Activated T-helper 1 cell treated with Interleukin-2 at 50 U/mL for 16 hours (primary cell): ENCODE measurements at places on chromosomes 5 and 9.

DNA sequence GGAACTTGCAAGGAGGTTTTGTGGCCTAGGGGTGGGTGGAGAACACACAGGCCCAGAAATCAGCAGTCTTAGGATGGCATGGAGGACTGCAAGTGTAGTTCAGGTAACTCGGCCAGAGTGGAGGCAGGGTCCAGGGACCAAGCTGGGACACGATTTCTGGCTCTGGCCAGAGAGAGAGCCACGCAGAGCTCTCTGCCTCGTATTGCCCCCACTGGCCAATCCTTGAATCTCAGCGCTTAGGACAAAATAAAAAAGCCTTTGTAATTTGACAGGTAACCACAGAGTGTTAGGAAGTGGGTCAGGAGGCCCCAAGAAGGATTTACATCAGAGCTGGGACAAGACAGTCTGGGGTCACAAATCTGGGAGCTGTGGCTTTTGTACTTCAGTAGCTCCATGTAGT lies 11.7 kb downstream of the MAP3K1 start:
- DNase-seq, result no peak

- no peak for DNase-seq
Measured at GRCh38 chr5:37875051-37875787, 35.4 kb upstream of the GDNF start.

DNA sequence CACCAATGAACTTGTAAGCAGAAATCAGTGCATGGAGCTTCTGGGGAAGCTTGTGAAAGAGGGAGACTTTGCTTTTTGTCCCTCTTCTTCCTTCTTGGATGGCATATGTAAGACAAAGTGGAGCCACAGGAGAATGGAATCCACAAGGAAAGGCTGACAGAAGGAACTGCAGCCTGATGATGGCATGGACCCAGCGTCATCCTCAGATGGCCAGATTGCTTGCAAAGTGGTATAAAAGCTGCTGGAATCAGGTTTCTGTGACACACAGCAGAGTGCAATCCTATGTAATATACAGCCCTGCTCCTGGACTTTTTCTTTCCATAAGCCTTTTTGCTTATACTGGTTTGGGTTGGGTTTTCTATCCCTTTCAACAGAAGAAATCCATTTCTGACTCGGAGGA lies 31.4 kb upstream of the SPARC start:
- DNase-seq, result no peak

DNA sequence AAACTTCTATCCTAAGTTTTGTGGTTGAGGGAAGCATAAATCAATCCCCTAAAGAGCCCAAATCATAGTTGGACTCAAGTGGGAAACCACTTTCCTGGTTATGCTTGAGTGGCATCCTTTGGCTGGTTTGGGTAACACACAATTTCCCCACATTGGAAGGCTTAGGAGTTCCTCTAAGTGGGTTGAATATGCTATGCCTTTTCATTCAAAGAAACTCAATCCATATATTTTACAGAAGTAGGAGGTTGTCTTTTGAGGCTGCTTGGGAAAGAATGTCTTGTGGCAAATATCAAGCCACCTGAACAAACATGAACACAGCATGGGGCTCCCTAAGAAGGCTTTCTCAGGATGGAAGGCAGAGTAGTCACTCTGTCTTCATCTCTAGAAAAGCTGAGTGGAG lies 121.1 kb downstream of the SPATA31D1 start:
- no peak for DNase-seq

DNA sequence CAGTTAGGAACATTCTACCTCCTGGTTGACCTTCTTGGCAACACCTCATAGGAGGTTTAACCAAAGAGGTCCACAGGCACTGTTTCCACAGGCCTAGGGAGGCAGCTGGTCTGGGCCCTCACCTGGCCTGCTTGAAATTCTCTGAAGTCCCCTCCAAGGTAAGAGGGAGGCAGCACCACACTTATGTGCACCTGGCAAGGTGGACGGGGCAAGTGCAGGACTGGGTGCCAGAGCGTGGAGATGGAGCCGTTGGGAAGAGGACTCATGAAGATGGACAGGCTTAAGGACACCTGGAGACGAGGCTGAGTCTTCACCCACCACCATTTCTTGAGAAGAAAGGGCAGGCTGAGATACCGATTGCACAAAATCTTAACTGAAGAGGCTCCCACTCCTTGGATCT lies 6.6 kb upstream of the BARHL1 start:
- DNase-seq, result no peak

- no peak for DNase-seq
Measured at GRCh38 chr5:5699062-5699461, 276.6 kb downstream of the ICE1 start.

GRCh38 chr9:128706671-128707381 lies 4.5 kb downstream of the PKN3 start:
- no peak for DNase-seq

DNA sequence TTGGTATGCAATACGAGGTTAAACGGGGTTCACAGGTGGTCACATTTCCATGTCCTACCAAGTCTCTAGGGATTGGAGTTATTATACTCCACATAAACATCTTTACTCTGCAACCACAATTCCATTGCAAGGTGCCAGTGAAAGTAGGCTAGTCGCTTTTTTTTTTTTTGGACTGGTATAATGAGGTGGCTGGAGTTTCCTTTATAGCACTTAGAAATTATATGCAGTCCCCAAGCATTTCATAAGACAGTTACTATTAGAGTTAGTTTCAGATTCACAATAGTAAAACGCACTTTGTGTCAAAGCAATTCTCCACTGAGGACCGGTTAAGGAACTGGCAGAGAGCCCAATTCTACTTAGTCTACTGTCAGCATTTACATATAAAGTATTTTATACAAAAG lies 1.4 kb downstream of the MEF2C start:
- no peak for DNase-seq

DNA sequence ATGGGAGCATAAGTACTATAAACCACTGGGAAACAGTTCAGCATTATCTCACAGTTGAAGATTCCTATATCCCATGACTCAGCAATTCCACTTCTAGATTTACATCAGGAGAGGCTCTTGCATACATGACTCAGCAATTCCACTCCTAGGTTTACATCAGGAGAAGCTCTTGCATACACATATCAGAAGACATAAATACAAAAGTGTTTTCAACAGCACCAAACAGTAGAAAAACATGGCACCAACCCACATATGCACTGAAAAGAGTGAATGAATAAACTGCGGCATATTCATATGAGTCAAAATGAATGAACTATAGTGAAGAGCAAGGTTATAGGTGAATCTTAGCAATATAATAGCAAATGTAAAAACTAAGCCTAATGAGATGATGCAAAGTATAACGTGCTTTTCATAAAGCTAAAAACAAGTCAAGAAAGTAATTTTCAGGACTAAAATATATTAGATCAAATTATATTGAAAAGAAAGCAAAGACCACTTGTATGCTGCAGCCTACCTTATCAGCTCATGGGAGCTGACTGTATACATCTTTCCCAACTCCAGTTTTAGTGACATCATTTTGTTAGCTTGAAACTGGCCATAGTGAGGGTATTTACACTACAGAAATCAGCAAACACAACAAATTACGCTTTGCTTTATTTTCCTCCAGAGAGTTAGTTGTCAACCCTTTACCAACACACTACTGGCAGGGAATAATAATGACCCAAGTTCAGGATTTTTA lies 95.8 kb downstream of the ANKRD18B start:
- DNase-seq, result no peak

DNA sequence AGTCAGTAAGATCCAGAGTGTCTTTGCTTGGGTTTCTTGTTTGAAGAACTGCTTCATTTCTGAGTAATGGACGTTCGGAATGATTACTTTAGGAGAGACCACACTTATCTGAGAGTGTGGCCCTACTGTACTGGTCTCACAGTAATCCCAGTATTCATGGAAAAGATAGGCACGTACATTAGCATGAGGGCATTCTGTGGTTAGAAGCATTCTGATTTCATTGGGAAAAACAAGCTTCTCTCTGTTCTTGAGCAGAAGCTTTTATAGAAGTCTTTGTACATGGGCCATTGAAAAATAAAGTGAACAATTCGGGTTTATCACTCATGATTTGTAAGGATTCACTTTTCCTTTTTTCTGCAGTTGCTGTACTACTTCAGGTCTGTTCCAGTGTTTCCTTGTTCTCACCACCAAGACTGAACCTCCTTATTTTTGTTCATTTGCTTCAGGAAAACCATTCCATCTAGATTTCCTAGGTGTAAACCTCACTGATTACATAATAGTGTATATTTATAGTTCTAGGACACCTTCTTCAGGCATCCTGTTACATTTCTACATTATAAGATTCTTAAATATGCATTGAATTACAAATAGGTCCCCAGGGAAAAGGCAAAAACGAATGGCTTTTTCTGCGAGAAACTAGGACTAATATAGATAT lies 10.1 kb downstream of the TGFBR1 start:
- DNase-seq, result no peak

GRCh38 chr9:121751686-121752445 lies 100.4 kb downstream of the DAB2IP start:
- DNase-seq, result no peak

GRCh38 chr5:137146402-137146890 lies 352.7 kb downstream of the SPOCK1 start:
- DNase-seq, result no peak
